ENCODE measurements at places on chromosomes 12 and 14.

DNA sequence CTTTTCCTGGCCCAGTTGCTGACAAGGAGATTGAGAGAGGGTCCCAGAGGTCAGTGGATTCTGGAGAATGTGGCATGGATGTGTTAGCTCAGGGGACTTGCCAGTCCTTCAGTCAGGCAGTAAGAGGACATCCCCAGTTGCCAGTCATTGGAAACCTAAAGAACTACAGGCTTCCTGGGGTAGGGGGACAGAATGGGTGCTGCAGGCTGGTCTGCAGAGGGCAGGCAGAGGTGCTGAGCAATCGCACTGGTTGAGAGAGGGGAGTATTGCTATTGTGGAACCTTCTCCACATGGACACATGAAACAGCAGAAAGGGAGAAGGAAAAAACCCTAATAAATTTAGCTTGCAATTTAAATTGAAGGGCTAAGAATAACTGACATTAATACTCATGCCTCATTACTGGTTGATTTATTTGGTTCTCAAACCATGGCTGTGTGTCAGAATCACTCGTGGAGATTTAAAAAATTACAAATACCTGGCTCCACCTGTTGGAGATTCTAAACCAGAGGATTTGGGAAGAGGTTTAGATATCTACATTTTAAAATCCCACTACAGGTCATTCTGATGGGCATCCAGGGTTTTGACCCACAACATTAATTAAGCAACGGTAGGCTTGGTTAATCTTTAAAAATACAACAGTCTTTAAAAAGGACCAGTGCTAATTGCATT, 71.2 kb upstream of the SLC38A2 start:
- no peak for DNase-seq

GRCh38 chr12:131126662-131127173, 173.0 kb downstream of the ADGRD1 start:
- DNase-seq = no peak

DNA sequence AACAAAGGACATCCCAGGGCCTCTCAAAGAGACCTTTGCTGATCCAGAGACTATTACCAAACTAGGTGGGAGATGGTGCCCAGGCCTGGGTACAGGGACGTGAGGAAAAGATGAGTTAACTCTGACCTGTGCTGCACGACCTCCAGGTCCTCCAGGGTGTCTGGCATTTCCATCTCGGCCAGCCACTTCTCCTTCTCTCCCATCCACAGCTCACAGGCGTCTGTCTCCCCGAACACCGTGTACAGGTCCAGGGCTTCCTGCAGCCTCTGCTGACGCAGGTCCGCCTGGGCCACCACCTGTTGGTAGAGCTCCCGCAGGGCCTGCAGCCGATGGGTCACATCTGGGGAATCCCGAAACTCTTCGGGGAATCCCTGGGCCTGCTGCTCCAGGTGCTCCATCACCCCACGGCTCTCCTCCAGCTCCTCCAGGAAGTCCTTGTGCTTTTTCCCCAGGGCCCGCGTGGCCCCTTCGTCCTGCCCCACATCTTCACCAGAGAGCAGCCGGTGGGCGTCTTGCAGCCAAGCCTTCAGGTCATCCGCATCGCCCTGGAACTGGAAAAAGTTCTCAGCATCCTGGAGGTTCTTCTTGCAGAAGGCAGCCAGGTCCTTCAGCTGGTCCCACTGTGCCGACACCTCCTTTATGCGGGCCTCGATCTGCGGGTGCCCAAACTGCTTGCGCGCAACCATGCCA, 86.7 kb downstream of the SPTB start:
- no peak for DNase-seq

GRCh38 chr12:42145552-42146215, 1.0 kb upstream of the GXYLT1 start:
- no peak for DNase-seq

- DNase-seq = no peak
Measured at GRCh38 chr14:104724407-104724980, 465 bp downstream of the ADSS1 start.

- no peak for DNase-seq
Measured at GRCh38 chr14:100604709-100605108, 17.5 kb upstream of the BEGAIN start.

GRCh38 chr14:56899829-56900228, 89.5 kb upstream of the OTX2 start:
- no peak for DNase-seq

DNA sequence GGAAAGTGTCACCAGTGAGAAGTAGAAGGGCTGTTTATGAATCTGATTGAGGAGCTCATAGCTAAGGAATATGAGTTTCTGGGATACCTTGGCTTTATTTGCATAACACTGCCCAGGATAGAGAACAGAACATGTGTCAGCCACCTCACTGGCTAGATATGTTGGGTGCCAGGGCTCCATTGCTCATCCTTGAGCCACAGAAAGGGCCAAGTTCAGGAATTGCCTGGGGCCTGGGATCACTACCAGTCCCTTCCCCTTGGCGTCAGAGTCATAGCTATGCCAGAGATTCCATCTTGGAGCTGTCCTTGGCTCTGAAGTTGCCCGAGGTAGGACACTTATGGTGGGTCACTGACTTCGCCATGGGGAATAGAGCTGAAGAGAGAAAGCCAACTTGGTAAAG, 49.0 kb downstream of the IFT43 start:
- no peak for DNase-seq

DNA sequence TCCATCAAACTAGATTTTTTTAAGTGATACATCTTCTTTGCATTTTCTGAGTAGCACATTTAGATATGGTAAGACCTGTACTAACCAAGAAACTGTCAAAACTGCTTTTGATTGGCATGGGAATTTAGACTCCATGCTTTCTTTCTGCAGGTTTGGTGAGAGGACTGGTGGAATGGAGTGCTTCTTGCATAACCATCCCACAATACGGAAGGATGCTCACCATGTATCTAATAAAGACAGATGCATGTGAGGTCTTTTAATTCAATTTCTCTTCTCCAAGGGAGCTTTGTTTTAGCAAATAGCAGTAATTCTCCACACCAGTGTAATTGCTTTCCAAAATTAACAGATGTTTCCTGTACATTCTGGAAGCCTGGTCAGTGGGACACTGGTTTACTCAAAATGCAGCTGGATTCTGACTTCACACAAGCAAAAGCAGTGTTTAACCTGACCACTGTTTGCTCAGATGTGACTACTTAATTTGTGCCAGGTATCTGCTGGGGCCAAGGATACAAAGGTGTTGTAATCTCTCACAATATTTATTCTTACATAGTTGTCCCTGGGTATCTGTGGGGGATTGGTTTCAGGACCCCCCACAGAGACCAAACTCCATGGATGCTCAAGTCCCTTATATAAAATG, 26.1 kb downstream of the FGD6 start:
- no peak for DNase-seq

DNA sequence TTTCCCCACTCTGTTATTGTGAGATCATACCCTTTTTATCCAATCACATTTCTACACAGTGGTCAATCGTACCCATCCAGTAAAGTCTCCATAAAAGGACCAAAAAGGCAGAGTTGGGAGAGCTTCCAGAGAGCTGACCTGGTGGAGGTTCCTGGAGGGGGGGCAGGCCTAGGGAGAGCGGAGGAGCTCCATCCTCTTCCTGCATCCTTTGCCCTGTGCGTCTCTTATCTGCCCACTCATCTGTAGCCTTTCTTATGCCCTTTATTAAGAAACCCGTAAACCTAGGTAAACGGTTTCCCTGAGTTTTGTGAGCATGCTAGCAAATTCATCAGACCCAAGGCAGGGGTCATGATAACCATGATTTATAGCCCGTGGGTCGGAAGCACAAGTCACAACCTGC, 26.2 kb downstream of the EVL start:
- DNase-seq = no peak

DNA sequence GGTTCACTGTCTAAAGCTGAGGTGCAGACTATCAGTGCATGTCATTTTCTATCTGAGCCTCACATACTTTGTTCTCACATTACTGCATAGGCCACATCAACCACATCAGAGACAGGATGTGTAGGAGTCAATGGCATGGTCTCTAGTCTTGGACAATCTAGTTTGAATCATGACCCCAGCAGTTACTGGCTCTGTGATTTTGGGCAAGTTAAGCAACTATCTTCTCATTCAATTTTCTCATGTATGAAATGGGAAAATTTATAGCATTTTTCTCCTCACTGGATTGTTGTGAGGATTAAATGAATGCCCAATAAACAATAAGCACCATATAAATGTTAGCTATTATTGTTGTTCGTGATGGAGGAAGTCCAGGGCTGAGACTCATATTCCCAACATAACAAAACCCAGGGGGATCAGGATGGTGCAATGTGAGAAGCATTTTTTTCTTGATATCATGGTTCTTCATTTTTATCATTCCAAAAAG, 432.6 kb downstream of the LRIG3 start:
- DNase-seq = no peak

GRCh38 chr12:56661979-56662638, 16.3 kb upstream of the ATP5F1B start:
- no peak for DNase-seq

GRCh38 chr12:104710940-104711689, 247.0 kb downstream of the SLC41A2 start:
- no peak for DNase-seq

DNA sequence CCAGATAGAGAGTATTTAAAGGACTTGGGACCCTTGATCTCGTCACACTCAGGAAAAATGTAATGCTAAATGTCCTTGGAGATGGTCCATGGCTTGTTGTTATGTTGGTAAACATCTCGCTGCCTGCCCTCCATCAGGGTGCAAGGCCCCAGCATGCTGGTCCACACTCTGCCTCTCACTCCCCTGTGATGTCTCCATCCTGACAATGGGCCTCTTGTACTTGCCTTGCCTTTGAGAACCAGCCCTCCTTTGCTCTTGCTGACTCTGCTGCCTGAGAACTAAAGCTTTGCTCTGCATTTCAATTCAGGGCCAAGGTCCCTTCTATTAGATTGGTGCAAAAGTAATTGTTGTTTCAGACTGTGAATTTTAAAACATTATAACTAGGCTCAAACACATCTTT, 131.0 kb upstream of the LMNTD1 start:
- no peak for DNase-seq

GRCh38 chr14:23916004-23916403, 37.6 kb upstream of the DHRS4 start:
- DNase-seq = no peak

GRCh38 chr12:103880299-103881142, 39.5 kb upstream of the NT5DC3 start:
- no peak for DNase-seq

- no peak for DNase-seq
Measured at GRCh38 chr12:119115296-119115905, 63.3 kb upstream of the HSPB8 start.

- DNase-seq = no peak
Measured at GRCh38 chr14:63565448-63565847, 22.3 kb upstream of the PPP2R5E start.

DNA sequence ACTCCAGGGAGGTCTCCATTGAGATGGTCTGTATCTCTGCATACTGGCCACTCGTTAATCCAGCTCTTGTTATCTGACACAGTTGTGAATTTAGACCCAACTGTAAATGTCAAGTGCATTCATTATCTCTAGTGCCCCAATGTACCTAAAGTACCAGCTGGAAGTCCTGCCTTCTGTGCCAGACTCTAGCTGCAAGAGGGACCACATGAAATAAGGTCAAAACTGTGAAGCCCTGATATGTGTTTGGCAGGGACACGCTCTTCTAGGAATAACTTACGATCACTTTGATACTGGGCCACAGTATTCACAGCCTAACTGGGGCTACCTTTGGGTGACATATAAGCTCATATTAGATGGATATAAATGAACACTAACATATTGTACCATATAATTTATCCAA, 268.5 kb downstream of the LRIG3 start:
- DNase-seq = no peak

- DNase-seq = no peak
Measured at GRCh38 chr14:70881549-70882177, 25.6 kb upstream of the PCNX1 start.

DNA sequence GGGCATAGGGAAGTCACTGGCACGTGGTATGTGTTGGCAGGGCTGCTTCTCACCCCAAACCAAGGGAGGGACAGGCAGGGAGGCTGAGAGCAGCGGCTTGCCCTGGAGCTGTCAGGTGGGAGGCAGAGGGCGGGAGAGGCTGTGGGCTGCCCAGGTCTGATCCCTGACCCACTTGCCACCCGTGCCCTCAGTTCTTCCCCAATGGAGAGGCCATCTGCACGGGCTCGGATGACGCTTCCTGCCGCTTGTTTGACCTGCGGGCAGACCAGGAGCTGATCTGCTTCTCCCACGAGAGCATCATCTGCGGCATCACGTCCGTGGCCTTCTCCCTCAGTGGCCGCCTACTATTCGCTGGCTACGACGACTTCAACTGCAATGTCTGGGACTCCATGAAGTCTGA, 4.7 kb downstream of the GNB3 start:
- DNase-seq = no peak

GRCh38 chr12:118376089-118377020, at the start of gene SUDS3:
Gene SUDS3, plus strand, starts transcription at chr12:118376555. Its CDS starts 137 bp downstream, at chr12:118376692.
- DNase-seq = peak; percentile 89

DNA sequence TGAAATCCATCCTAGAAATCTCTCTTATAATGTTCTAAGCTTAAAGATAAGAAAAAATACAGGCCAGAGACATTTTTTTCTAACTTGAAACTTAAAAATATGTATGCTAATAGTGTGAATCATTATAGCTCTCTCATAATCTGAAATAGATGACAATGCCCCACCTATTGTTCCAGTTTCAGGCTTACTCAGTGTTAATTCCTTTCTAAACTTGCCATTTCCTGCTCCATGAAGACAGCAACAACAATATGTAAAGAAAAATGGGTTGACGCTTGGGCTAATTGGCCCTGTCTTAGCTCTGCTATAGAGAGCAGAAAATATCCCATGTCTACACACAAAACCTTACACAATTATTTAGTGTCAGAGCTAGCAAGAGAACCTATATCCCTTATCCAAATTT, 37.1 kb downstream of the LMO3 start:
- no peak for DNase-seq

DNA sequence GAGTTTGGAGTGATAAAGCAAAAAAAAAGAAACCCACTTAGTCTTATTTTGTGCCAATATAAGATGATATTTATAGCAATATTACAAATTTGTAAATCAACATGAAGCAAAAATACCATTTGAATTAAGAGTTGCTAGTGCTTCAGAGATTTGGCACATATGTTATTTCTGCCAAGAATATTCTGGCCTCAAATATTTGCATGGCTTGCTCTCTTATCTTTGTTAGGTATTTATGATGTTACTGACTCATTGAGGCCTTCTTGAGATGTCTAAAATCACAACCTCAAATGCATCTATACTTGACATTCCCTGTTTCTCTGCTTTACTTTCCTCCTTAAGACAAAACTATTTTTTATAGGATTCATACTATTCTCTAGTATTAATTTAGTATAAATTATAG, 301.5 kb downstream of the NELL2 start:
- no peak for DNase-seq

- no peak for DNase-seq
Measured at GRCh38 chr12:53252349-53252916, 15.7 kb upstream of the ESPL1 start.

- DNase-seq = no peak
Measured at GRCh38 chr14:50395448-50395847, 1.2 kb downstream of the CDKL1 start.

Data from activated CD8-positive, alpha-beta memory T cell treated with anti-CD3 and anti-CD28 coated beads for 1 hour (primary cell).